ENCODE measurements at places on chromosomes 2 and 18.

DNA sequence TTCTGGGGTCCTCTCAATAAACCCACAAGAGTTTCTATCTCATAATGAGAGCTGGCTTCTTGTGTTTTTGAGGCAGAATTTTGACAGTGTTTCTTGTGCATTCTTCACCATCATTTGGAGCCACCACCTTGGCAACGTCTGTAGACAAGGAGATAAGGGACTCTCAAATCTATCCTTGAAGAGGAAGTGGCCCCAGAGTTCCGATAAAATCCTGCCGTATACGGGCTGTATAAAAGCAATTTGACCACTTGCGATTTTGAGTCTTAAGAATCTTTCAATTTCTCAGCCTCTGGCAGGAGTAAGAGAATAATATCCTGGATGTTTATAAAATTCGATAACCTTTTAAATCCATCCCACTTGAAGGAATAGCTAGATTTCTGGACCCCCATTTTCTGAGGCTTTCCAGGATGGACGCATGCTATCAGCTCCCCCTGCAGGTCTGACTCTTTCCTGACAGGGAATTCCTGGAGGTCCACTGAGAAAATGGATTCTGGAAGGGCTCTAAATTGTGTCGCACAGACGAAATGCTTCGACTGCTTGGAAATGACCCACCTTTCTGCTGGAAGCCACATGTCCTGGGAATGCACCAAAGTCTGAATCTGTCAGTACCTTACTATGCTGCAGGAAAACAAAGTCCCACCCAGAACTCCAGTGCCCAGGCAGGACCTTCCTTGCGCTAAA lies 54.1 kb downstream of the E2F6 start:
- no peak for DNase-seq

- DNase-seq: no peak
Observed at GRCh38 chr2:191875859-191876258, 29.0 kb upstream of the CAVIN2 start.

- DNase-seq: no peak
Observed at GRCh38 chr2:119389615-119390306, 23.0 kb downstream of the DBI start.

DNA sequence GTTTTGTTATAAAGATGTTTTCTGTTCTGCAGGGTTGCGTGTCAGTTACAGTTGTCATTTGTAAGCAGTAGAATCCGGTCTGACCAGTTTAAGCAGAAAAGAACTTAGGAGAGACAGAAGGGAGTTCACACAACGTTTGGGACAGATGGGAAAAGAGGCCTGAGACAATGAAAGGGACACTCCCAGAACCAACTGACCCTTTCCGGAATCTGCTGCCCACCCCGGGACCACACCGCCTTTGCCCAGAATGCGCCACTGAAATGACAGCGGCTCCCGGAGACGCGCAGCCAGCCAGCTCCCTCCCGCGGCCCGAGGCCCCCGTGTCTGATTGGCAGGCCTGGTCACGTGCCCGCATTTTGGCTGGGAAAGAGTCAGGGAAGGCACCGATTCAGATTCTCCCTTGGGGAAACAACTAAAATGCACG lies 244.6 kb downstream of the BCL2 start:
- DNase-seq: no peak

DNA sequence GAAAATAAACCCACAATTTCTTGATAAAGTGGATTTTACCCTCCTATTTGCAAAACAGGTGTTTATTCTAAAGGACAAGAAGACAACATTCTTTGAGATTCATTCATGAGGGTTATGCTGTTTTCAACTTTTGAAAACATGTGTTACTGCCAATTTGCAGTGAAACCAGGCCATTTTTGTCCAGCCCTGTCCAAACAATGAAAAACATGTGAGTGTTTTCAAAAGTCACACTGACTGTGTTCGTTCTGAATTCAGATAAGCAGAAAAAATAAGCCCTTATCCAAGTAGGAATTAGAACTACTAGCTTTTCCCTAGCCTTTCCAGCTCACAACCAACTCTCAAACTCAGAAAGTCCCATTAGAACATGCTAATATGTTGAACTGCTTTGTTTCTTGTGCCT lies 148.1 kb upstream of the PID1 start:
- no peak for DNase-seq

- DNase-seq: no peak
Observed at GRCh38 chr2:3046170-3046865, 331.3 kb downstream of the EIPR1 start.

- no peak for DNase-seq
Observed at GRCh38 chr2:238336151-238336550, 15.8 kb downstream of the TRAF3IP1 start.

DNA sequence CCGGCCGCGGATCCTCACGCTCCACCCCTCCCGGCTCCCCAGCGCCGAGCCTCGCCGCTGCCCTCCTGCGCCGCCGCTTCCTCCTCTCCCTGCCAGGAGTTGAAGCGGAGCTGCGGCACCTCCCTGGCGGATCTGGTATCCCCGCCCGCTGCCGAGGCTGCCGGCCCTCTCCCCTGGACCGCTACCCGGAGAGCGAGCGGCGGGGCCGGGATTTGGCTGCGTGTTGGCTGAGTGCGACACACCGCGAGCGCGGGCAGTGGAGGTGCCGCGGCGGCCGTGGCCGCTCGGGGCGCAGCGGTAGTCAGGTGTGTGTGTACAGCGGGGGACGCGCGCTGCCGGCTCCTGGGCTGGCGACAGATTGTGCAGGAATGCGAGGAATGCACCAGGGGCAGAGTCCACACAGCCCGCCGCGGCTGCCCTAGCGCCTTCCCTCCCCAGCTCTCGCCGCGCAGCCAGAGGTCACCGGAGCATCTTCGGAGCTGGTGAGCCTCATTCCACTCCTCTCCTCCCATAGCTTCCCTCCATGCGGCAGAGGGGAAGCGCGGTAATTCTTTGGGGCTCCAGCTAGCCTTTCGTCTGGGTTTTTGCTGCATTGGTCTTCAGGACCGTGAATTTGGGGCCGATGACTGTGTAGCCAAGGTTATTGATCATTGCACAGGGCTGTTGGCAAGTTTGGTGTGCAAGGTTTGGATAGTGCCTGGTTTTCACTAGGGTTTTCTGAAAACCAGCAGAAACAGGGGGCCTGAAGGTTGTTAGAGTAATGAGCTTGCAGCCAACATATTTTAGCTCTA lies 1.3 kb downstream of the PKP4 start:
- DNase-seq: no peak

Data from HFF-Myc (cell line).